Memory B cell (primary cell): ENCODE measurements at places on chromosomes 4 and X.

GRCh38 chr4:126838941-126839679 is 793.6 kb upstream of the INTU start:
- no peak for DNase-seq

DNA sequence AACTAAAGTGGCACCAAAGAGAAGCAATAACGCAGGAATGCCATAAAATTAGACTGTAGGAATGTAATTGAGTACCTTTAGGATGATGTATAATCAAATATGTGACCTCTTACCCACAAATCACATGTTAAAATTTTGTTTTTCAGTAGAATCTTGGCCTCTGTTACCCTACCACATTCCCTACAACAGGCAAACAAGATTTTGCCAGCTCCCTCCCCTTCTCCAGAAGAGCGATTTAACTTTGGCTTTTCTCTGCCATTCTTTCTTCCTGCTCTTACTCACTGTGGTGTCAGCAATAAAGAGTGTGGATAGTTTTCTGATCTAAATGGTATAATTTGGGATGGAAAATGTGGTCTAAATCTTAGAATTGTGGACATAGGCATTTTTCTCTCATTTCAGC is 57.2 kb downstream of the TRIM2 start:
- no peak for DNase-seq

DNA sequence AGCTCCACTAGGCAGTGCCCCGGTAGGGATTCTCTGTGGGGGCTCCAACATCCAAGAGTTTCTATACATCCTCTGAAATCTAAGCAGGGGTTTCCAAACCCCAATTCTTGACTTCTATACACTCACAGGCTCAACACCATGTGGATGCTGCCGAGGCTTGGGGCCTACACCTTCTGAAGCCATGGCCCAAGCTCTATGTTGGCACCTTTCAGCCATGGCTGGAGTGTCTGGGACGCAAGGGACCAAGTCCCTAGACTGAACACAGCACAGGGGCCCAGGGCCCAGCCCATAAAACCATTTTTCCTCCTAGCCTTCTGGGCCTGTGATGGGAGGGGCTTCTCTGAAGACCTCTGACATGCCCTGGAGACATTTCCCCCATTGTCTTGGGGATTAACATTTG is 511.8 kb downstream of the TRAM1L1 start:
- no peak for DNase-seq

- peak; percentile 33 for DNase-seq
Observed at GRCh38 chr4:27000820-27001219, 140.2 kb downstream of the STIM2 start.

DNA sequence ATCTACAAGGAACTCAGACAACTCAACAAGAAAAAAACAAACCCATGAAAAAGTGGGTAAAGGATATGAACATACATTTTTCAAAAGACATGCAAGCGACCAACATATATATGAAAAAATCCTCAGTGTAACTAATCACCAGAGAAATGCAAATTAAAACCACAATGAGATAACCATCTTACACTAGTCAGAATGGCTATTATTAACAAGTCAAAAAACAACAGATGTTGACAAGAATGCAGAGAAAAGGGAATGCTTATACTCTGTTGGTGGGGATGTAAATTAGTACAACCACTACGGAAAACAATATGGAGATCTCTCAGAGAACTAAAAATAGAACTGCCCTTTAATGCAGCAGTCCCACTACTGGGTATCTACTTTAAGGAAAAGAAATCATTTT is 12.1 kb downstream of the NIPAL1 start:
- no peak for DNase-seq

GRCh38 chr4:79249881-79250503 is 75.9 kb downstream of the NAA11 start:
- no peak for DNase-seq

GRCh38 chr4:120720354-120720934 is 202.1 kb downstream of the PRDM5 start:
- no peak for DNase-seq

DNA sequence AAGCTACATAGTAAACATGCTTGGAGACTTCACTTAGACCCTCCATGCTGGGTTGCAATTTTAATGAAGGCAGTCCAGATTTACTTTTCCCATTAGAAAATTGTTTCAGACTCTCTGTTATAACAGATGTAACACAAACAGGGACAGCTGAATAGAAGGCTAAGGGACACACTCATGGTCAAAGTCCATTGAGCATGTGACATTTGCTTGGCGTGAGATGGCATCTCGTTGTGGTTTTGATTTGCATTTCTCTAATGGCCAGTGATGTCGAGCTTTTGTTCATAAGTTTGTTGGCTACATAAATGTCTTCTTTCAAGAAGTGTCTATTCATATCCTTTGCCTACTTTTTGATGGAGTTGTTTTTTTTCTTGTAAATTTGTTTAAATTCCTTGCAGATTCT is 358.2 kb upstream of the CLNK start:
- no peak for DNase-seq

DNA sequence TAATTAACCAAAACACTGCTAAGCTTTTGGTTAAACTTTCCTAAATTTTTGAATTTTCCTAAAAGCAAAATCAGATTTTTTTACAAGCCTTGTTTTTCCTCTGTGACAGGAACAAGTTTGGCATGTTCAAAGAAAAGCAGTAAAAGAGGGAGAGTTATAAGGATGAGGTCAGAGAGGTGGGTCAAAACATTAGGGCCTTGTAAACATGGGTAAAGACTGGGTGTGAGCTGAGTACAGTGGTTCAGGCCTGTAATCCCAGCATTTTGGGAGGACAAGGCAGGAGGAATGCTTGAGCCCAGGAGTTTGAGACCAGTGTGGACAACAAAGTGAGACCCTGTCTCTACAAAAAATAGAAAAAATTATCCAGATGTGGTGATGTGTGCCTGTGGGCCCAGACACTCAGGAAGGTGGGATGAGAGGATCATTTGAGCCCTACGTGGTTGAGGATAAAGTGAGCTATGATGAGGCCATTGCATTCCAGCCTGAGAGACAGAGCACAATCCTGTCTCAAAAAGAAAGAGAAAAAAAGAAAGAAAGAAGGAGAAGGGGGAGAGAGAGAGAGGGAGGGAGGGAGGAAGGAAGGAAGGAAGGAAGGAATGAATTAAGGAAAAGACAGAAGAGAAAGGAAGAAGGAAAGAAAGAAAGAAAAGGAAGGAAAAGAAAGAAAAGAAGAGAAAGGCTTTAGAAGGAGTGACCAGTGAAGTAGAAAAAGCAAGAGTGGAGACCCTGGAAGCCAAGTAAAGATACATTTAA is 17.0 kb upstream of the FRYL start:
- no peak for DNase-seq

- DNase-seq, result no peak
Observed at GRCh38 chr4:159308566-159309340, 205.9 kb downstream of the RAPGEF2 start.

DNA sequence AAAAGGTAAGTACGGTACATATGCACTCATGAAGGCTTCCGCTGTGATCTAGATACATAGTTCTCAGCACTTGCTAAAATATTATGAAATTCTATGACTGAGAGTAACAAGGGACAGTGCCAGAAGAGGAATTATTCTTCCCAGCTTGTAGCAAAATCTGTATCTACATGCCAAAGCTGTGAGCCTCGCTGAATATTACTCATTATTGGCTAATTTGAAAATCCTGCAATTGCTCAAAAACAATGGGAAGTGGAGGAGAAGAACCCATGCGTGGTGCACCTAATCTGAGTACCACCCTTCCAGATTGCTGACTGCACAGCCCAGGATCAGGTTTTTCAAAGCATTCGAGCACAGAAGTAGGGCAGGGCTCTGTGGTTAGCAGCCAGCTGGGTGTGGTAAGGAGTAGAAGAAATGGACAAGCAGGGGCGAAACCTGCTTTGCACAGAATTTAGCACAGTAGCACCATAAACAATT is 17.4 kb upstream of the PDCL2 start:
- no peak for DNase-seq

- no peak for DNase-seq
Observed at GRCh38 chr4:138223231-138223910, 18.8 kb downstream of the SLC7A11 start.

DNA sequence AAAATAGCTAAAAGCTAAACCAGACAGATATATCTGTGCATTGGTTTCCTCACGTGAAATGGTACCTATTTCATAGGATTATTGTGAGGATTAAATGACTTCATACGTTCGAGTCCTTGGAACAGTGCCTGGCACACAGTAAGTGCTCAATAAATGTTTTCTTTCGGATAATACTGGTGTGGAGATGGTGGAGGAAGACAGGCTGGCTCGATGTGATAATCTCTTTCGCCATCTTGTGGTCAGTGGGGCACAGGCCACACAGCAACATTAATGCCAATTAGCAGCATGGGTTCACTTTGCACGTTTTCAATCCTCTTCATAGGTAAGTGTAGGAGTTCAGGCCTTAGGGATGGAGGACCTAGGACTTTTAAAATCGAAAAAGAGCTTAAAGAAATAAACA is 9.3 kb downstream of the PAGE4 start:
- peak; percentile 6 for DNase-seq

- no peak for DNase-seq
Observed at GRCh38 chr4:13705521-13706041, 78.1 kb upstream of the BOD1L1 start.

DNA sequence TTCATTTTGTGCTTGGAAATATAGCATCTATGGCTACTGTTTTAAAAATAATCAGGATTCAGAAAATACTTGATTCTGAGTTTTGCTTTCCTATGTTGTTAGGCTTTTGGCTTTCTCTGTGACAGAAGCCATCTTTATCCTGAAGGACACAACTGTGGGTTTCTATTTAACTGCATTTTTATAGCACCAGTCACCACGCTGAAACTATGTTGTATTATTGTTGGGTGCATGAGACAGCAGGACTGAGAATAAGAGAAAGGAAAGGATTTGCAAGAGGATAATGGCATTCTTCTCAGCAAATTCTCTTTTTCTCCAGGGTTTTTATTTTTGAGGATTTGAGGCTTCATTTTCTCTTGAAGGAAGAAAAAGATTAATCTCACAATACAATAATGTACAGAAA is 10.1 kb upstream of the NEUROG2 start:
- no peak for DNase-seq

- peak; percentile 59 for DNase-seq
Observed at GRCh38 chr4:8192748-8193738, 6.0 kb upstream of the SH3TC1 start.

DNA sequence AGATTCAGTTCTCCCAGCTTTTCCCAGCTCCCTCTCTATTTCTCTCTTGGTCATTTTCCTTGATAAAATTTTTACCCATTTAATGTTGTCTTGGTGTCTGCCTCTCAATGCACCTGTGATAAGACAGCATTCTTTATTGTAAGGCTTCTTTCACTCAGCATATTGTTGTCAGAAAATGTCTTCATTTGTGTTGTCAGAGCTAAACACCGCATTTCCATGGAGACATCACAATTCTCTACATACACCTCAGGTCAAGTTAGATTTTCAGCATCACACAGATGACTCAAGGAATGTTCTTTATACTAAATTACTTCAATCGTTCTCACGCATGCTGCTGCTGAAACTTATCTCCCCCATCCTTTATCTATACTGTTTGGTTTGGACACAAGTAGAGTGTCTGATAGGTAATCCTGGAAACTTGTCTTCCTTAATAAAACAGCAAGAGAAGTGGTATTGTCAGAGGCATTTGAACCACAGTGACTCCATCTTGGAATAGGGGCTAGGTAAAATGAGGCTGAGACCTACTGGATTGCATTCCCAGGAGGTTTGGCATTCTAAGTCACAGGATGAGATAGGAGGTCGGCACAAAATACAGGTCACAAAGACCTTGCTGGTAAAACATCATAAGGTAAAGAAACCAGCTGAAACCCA is 41.3 kb upstream of the EFHC2 start:
- no peak for DNase-seq

DNA sequence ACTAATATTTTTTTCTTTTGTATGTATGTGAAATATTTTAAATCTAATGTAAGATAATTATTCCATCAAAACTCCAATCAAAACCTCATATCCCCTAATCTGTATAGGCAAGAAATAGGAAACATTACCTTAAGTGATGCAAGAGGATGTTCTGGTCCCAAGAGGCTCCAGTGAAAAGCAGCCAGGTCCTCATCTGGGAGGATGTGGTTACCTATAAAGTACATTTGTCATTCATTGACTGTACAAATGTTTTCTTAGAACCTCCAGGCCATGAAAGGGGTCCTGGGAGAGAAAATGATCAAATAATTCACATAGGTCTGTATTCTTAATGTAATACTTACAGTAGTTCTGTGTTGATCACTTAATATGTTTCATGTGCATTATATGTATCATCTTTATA is 25.5 kb downstream of the FAM120C start:
- no peak for DNase-seq

DNA sequence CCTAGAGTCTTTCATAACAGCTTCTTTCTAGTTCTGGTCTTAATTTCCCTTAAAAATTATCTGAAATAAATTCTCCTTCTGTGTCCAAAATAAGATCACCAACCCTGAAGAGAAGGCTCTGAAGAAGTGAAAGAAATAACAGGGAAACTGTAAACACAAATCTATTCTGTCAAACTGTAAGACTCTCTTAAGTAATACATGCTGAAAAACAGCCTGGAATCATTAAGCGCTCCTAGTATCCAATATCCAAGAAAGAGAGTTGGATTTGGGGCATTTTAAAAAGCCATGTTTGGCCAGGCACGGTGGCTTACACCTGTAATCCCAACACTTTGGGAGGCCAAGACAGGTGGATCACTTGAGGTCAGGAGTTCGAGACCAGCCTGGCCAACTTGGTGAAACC is 53.3 kb downstream of the RELL1 start:
- DNase-seq, result no peak

GRCh38 chr4:22595684-22596083 is 79.8 kb upstream of the ADGRA3 start:
- DNase-seq, result no peak

- DNase-seq, result no peak
Observed at GRCh38 chrX:65644621-65645289, 22.7 kb upstream of the MSN start.

- DNase-seq, result no peak
Observed at GRCh38 chr4:2787230-2788100, 5.4 kb upstream of the SH3BP2 start.

DNA sequence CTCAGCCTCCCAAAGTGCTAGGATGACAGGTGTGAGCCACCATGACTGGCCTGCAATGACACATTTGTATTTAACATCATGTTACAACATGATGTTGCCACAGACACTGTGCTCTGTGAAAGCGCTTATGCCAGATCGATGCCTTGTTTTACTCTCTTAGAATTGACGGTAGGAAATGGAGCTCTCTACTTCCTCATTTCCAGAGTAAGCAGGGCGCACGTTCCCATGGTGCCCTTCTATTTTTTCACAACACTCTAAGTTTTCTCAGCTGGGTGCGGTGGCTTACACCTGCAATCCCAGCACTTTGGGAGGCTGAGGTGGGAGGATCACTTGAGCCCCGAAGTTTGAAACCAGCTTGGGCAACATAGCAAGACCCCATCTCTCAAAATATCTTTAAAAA is 60.7 kb upstream of the DHRSX start:
- DNase-seq, result no peak

GRCh38 chr4:13966231-13967195 is 339.0 kb upstream of the BOD1L1 start:
- no peak for DNase-seq

- DNase-seq, result no peak
Observed at GRCh38 chr4:133694416-133694815, 507.2 kb downstream of the PABPC4L start.

GRCh38 chrX:88424541-88424940 is 322.5 kb upstream of the CPXCR1 start:
- DNase-seq, result no peak

- no peak for DNase-seq
Observed at GRCh38 chr4:34636623-34637022, 1607.7 kb downstream of the ARAP2 start.
